ENCODE measurements at places on chromosomes 6 and 20. TPM values are rescaled to one million over a fixed set of nuclear protein-coding genes. Genes with fewer than 3 reads are reported as not detected.

CST1 gene
- not detected for total RNA-seq

DNA sequence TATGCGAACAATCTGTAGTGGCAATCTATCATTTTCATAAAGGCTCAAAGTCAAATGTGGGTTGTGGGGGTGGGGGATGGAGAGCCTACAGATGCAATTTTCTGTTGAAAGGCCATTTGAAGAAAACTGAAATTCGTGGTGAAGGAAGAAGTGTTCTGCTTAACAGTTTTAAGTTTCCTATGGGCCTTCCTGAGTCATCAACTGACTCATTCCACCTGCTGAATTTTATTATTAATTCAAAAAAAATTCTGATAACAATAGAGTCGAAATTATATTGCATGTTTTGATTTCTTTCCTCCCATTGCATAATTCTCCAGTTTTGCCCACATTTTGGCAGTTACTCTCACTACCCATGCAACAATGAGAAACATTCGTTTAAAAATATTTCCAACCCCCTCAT, 622.3 kb upstream of the ARID1B start:
- no peaks in the 10 kb centered on the region for H3K27me3 ChIP-seq
- no peak overlapping the region for H3K27ac ChIP-seq
- H3K4me1 ChIP-seq, result no peaks in the 10 kb centered on the region
- H3K36me3 ChIP-seq, result no peaks in the 10 kb centered on the region

- peak overlapping the region; percentile 95 for H3K4me3 ChIP-seq
- peaks cover 31% of the 10 kb centered on the region for H3K36me3 ChIP-seq
- no peaks in the 10 kb centered on the region for H3K27me3 ChIP-seq
- peak overlapping the region; percentile 98 for H3K27ac ChIP-seq
These were observed 616 bp downstream of the TUBB start for GRCh38 chr6:30720738-30721197.

- H3K27me3 ChIP-seq, result no peaks in the 10 kb centered on the region
- H3K36me3 ChIP-seq, result no peaks in the 10 kb centered on the region
- no peak for DNase-seq
- peak overlapping the region; percentile 26 for H3K27ac ChIP-seq
- H3K4me1 ChIP-seq, result peaks cover 56% of the 10 kb centered on the region
These were observed 26.3 kb downstream of the ELOVL5 start for GRCh38 chr6:53322188-53323029.

- H3K4me3 ChIP-seq, result no peak overlapping the region
- H3K36me3 ChIP-seq, result no peaks in the 10 kb centered on the region
- no peak for DNase-seq
- H3K27ac ChIP-seq, result no peak overlapping the region
These were observed 1.5 kb upstream of the ZNF165 start for GRCh38 chr6:28078836-28079235.

- no peak overlapping the region for H3K27ac ChIP-seq
- H3K4me1 ChIP-seq, result peaks cover 7% of the 10 kb centered on the region
- H3K4me3 ChIP-seq, result peak overlapping the region; percentile 50
- H3K27me3 ChIP-seq, result peaks cover 85% of the 10 kb centered on the region
- H3K36me3 ChIP-seq, result no peaks in the 10 kb centered on the region
These were observed 32.9 kb upstream of the TCF21 start for GRCh38 chr6:133855991-133856370.

GRCh38 chr6:163872335-163872734, 457.8 kb downstream of the QKI start:
- no peaks in the 10 kb centered on the region for H3K36me3 ChIP-seq
- H3K4me3 ChIP-seq, result no peak overlapping the region
- H3K27me3 ChIP-seq, result no peaks in the 10 kb centered on the region
- H3K27ac ChIP-seq, result no peak overlapping the region

DNA sequence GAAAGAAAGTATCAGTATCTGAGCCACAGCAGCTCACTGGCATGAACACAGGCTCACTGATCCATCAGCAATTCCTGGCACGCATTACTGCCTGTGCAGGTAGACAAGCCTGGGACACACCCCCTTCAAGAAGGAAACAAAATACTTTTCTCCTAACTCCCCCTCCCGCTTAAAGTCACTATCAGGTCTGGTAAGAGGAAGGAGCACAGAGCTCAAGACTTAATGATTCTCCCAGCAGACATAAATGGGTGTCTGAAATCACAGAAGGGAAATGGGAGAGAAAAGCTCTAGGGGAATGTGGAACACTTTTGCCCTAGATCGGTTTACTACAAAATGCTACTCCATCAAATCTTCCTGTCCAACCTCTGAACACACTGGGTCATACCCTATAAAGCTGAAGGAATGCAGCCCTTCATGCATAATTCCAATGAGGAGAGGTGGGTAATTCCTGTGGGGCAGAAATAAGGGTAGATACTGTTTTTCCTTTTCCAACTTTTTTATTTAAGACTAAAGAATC, at the start of gene ADGRF1:
ADGRF1 (minus strand) TSS at position 58 of the 517 bp plus-strand sequence. CDS start 13,271 bp downstream, outside the sequence.
- no peaks in the 10 kb centered on the region for H3K36me3 ChIP-seq
- H3K27me3 ChIP-seq, result peaks cover 13% of the 10 kb centered on the region
- H3K4me1 ChIP-seq, result peaks cover 21% of the 10 kb centered on the region
- DNase-seq, result no peak
- no peak within 1 kb of the TSS for H3K27ac ChIP-seq
- no peak within 1 kb of the TSS for H3K4me3 ChIP-seq

- no peak overlapping the region for H3K4me3 ChIP-seq
- peak; percentile 13 for DNase-seq
- no peaks in the 10 kb centered on the region for H3K27me3 ChIP-seq
- peaks cover 30% of the 10 kb centered on the region for H3K4me1 ChIP-seq
- H3K36me3 ChIP-seq, result peaks cover 54% of the 10 kb centered on the region
- H3K27ac ChIP-seq, result no peak overlapping the region
These were observed 100.6 kb downstream of the RAMACL start for GRCh38 chr6:166485651-166486535.

TRIM31 gene
- not detected for total RNA-seq

DNA sequence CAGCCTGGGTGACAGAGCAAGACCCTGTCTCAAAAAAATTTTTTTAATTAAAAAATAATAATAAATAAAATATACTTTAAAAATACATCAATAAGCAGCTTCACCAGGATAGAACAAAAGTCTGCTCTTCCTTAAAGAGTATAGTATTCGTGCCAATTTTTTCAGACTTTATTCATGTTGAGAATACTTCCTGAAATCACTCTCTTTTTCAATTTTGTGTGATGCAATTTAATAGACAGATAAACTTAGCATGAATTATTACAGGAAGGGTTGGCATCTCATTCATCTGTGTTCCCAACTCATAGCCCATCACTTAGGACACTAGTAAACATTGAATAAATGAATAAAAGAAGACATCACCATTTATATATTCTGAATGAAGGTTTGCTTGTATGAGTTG, 52.4 kb downstream of the IPCEF1 start:
- H3K36me3 ChIP-seq, result no peaks in the 10 kb centered on the region
- no peak for DNase-seq
- H3K27me3 ChIP-seq, result no peaks in the 10 kb centered on the region
- H3K4me3 ChIP-seq, result no peak overlapping the region
- H3K27ac ChIP-seq, result no peak overlapping the region
- peaks cover 10% of the 10 kb centered on the region for H3K4me1 ChIP-seq

DNA sequence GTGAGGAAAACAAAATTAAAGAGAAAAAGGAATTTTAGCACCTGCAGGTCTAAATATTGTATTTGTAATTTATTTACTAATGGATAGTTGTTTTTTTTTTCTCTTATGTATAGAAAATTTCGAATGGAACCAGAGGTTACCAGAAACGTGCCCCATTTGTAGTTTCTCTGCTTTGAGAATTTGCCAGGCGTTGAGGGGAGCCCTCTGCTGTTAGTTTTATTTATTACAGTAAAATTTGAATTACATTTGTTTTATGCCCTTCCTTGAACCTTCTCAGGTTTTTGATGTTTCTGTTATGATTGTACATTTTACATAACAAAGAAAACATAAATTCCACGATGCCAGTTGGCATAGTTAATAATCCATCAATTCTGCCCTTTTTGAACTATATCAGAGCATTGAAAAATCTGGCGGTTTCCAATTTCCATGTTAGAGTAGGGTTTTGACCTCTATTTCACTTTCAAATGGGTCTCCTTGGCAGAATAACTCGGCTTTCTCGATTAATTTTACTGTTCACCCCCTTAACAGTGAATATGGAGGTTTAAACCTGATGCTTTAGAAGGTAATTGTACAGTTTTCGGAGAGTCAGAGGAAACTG, 35.1 kb upstream of the RFPL4B start:
- no peak overlapping the region for H3K27ac ChIP-seq
- H3K36me3 ChIP-seq, result no peaks in the 10 kb centered on the region
- H3K4me3 ChIP-seq, result no peak overlapping the region
- DNase-seq, result no peak
- H3K27me3 ChIP-seq, result no peaks in the 10 kb centered on the region
- H3K4me1 ChIP-seq, result peaks cover 27% of the 10 kb centered on the region

BTN1A1 gene
- not detected for total RNA-seq

DNA sequence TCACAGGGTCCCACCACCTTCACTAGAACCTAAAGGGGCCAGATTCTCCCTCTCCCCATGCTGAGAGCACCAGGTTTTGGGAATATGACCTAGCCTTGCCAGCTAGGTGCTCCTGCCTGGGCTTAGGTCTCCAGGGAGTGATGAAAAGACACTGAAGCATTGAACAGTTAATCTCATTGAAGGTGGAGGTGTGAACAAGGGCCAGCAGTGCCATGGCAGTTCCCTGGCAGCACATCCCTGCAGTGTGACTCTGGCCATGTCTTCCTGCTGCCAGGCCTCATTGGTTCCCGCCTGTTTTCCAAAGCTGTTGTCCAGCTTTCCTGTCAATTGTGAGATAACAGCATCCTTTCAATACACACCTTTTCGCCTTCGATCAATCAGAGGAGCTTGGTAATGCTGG, 10.9 kb downstream of the PPIL6 start:
- no peak for DNase-seq
- no peaks in the 10 kb centered on the region for H3K36me3 ChIP-seq
- H3K4me1 ChIP-seq, result peaks cover 21% of the 10 kb centered on the region
- H3K27me3 ChIP-seq, result no peaks in the 10 kb centered on the region
- no peak overlapping the region for H3K4me3 ChIP-seq

- H3K4me1 ChIP-seq, result no peaks in the 10 kb centered on the region
- H3K36me3 ChIP-seq, result no peaks in the 10 kb centered on the region
- H3K27me3 ChIP-seq, result peaks cover 63% of the 10 kb centered on the region
- no peak overlapping the region for H3K27ac ChIP-seq
- H3K4me3 ChIP-seq, result no peak overlapping the region
- no peak for DNase-seq
These were observed 9.8 kb downstream of the FOXQ1 start for GRCh38 chr6:1321738-1322137.

DNA sequence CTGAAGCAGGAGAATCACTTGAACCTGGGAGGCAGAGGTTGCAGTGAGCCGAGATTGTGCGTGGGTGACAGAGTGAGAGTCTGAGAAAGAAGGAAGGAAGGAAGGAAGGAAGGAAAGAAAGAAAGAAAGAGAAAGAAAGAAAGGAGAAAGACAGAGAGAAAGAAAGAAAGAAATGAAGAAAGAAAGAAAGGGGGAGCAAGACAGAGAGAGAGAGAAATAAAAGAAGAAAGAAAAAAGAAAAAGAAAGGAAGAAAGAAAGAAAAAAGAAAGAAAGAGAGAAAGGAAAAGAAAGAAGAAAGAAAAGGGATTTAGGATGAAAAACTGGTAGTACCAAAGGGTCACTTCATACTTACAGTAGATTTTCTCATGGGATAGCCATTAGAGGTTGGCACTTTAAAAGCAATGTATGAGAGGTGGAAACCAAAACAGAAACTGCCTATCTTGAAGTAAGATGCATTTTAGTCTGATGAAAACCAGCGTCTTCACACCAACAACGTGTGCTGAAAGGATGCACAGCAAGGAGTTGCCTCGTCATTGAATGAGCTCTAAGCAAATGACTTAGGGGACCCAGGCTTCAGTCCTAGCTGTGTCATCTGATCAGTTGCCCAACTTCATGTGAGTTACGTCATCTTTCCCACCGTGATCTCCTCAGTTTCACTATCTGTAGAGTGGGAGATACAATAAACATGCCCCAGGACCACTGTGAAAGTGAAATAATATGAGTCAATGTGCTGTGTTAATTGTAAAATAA, 133.9 kb upstream of the NEDD9 start:
- no peaks in the 10 kb centered on the region for H3K27me3 ChIP-seq
- no peaks in the 10 kb centered on the region for H3K36me3 ChIP-seq
- peak overlapping the region; percentile 88 for H3K27ac ChIP-seq
- peaks cover 62% of the 10 kb centered on the region for H3K4me1 ChIP-seq
- DNase-seq, result no peak

EGFL8 gene
- total RNA-seq, result 9.2 TPM

DNA sequence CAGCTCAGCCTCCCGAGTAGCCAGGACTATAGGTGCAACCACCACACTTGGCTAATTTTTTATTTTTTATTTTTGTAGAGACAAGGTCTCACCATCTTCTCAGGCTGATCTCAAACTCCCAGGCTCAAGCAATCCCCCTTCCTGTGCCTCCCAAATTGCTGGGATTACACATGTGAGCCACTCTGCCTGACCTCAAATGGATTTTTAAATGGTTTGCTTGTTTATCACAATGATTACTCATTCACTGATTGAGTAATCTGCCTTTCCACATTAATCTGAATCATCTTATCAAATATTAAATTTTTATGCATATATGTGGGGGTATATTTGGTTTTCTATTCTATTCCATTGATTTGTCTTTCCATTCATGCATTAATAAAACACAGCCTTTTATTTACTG, 9.4 kb upstream of the KHDC1L start:
- H3K36me3 ChIP-seq, result no peaks in the 10 kb centered on the region
- no peaks in the 10 kb centered on the region for H3K4me1 ChIP-seq
- no peak overlapping the region for H3K4me3 ChIP-seq
- DNase-seq, result no peak

CASS4 gene
- 0.47 TPM for total RNA-seq

DNA sequence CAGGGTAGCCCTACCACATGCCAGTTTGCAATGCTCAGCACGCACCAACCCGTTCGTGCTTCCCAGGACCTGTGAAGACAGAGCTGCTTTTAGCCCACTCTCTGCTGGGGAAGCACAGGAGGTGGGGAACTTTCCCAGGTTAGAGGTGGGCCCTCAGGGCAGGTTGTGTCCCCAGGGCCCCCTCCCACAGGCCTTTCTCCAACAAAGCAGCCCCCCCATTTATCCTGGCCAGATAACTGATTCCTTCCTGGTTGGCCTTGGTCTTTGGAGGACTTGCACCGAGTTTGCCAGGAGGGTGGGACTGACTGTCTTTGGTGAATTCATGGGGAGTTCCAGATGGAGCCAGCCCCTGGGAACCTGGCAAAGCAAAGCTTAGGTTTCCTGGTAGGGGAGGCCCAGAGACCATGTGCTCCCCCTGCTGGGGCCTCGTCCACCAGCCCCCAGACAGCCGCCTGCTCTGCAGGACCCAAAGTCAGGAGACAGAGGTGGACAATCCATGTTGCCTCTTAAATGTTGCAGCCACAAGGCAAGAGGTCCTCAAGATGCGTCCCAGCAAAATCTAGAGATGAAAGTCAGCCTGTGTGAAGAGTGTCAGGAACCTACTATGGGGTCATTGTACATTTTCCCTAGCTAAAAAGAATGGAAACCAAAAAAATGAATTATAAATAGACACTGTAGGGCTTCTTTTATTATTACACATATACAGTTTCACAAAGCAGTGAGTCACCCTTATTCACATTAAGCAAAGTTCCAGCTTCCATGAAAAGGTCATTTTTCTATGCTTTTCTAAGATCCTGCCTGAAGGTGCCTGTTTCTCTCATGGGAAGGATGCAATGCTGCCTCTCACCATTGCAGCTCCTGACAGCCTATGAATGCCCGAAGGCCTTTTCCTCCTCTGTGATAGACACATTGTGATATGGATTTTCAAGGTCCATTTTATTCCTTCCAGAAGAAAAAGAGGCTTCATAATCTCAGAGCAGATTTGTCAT, 497.8 kb downstream of the PREX1 start:
- peaks cover 17% of the 10 kb centered on the region for H3K27me3 ChIP-seq
- no peaks in the 10 kb centered on the region for H3K36me3 ChIP-seq
- no peak for DNase-seq
- no peak overlapping the region for H3K4me3 ChIP-seq
- no peak overlapping the region for H3K27ac ChIP-seq

DYNLT1 gene
- total RNA-seq, result 126 TPM

HIVEP1 gene
- 13.7 TPM for total RNA-seq

DPPA5 gene
- total RNA-seq, result not detected
